ENCODE measurements at places on chromosomes 2 and 18.

GRCh38 chr2:8490166-8490721, 191.6 kb upstream of the ID2 start:
- no peak for DNase-seq

- no peak for DNase-seq
Observed at GRCh38 chr18:70107091-70107490, 98.4 kb downstream of the RTTN start.

DNA sequence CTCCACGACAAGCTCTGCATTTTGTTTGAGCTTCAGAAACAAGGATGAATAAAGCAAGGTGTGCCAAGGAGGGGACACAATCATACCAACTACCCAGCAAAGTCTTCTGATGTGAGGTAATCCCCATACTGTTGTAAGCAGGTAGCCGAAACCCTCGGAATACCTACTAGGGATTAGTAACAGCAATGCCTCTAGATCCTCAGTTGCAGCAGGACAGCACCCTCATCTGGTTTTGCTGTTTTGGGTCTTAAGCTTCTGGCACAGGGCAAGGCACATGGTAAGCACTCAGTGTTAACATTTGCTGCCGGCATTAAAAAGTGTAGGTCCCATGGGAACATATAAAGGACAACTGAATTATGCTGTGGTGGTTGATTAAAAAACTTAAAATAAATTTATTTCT, 16.0 kb upstream of the LINC00305 start:
- DNase-seq = no peak

DNA sequence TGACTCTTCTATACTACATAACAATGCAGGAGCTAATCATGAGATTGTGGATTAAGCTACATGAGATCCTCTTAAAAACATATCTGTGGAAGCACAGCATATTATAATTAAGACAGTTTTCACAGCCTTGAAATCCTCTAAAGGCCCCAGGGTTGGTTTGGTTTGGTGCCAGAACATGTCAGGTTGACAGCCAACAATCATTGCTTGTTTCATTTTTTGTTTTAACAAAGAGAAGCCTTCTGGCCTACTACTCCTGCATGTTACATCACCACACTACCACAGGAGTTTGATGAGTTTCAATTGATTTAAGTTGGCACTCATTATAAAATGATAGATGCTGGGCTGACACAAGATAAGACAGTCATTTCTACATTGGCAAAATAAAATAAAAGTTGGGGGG, 255.9 kb upstream of the ERBB4 start:
- no peak for DNase-seq

DNA sequence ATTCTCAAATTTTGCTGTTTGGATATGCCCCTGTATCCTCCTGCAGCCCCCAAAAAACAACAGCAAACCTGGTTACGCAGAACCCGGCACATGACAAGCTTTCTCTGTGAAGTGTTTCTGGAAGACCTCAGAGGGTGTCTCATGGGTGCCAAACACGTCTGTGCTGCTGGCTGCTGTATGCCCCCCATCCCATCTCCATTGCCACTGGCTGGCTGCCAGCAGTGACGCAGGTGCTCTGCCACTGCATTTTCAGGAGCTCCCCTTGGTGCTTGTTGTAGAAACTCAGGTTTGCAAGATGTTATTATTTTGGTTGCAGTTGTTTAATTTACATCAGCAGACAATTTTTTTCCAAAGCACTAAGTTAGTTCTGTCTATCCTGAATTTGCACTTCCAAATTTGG, 166.4 kb upstream of the FANCL start:
- DNase-seq = no peak

DNA sequence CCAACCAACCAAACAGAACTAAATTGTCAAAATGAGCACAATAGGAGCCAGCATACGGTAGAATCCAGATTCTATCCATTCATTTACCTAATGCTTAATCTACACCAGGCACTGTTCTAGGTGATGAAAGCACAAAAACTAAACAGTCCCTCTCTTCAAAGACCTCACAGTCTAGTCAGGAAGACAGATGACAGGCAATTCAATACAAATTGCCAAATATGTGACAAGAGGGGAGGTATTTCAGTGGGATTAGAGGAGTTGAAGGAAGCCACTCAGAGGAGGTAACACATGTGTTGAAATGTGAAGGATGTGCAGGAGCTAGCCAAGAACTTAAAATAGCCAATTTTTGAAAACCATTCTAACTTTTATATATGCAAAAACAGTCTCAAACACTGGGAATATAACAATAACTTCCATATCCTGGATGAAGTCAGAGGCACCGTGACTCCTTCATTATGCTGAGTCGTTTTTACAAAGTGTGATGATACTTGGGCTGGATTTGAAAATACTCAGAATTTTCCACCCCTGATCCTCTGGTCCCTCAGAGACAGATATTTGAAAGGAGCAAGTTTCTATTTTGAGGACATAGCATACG, 204.9 kb downstream of the PID1 start:
- DNase-seq = no peak

GRCh38 chr18:10049747-10050146, 135.9 kb downstream of the VAPA start:
- DNase-seq = no peak

DNA sequence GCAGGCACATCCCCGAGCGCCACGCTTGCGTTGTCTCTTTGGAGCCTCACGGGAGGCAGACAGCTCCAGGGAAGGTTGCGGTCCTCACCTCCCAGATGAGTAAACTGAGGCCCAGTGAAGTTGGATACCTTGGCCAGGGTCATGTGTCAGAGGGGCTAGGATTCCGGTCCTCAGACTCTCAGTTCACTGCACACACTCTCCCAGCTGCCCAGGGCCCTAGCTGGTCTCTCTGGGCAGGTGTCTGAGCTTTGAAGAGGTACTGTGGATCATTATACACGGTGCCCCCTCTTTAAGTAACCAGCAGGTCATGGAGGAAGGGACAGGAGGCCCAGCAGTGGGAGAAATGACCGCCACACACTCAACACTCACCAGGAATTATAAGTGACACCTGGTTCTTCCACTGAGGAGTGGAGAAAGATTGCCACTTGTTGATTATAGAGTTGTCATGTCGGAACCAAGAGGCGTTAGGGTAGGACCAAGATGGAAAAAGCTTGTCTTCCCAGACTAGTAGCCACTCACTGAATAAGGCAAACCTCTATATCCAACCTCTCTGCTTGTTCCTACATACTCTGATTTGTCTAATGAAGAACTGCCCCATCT, 588 bp downstream of the TMEM214 start:
- DNase-seq = no peak

DNA sequence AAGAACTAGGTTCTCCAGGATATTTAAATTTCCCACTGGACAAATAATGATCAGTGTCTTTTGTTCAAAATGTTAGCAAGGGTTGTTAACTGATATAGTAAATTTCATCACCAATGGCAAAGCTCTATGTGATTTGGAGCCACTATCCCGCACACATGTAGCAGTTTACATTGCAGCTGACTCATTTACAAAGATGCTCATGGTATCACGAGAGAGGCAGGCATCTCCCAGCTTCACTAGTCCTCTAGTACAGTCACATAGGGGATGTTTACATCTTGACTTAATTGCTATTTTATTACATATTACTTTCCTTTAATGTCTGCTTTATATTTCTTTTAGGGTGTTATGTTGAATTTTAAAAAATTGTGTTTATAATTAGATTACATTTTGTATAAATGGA, 30.7 kb downstream of the KCNE4 start:
- DNase-seq = no peak

GRCh38 chr2:229033816-229034215, 237.3 kb downstream of the PID1 start:
- DNase-seq = no peak

GRCh38 chr2:127891811-127892210, 6.1 kb upstream of the AMMECR1L start:
- DNase-seq = no peak

- DNase-seq = peak; percentile 70
Observed at GRCh38 chr2:73963385-73964120, 21.2 kb upstream of the TET3 start.

DNA sequence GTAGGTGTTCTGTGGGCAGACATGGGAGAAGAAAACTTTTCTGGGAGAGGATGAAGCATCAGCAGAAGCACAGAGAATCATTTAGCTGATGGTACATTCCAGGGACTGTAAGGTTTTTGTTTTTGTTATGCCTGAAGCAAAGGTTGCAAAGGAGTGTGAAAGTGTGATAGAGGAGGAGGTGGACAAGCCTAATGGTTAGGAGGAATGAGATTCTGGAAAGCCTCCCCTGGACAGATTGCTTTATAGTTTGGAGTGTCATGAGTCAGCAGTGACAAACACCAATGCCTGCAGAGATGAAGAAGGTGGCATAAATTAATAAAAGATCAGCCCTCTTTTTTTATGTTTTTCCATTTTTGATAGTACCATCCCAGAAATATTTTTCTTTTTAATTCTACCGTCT, 171.6 kb upstream of the BOD1L2 start:
- DNase-seq = no peak

DNA sequence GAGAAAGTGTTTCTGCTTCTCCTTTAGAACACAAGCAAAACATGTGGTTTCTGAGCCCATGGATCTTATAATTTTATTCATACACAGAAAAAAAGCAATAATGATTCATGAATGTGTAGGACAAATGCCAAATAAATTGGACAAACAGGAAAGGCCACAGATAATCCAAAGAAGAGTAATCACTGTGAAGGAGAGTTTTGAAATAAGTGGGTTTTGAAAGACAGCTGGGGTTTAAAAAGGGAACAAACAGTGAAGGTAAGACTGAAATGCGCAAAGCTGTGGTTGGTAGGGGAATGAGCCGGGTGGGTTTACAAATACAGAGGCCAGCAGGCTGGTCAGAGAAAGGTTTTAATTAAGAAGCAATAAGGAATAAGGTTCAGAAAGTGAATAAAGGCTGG, 50.0 kb upstream of the MBOAT2 start:
- no peak for DNase-seq

- DNase-seq = peak; percentile 15
Observed at GRCh38 chr2:75465317-75465984, 95.3 kb downstream of the EVA1A start.

DNA sequence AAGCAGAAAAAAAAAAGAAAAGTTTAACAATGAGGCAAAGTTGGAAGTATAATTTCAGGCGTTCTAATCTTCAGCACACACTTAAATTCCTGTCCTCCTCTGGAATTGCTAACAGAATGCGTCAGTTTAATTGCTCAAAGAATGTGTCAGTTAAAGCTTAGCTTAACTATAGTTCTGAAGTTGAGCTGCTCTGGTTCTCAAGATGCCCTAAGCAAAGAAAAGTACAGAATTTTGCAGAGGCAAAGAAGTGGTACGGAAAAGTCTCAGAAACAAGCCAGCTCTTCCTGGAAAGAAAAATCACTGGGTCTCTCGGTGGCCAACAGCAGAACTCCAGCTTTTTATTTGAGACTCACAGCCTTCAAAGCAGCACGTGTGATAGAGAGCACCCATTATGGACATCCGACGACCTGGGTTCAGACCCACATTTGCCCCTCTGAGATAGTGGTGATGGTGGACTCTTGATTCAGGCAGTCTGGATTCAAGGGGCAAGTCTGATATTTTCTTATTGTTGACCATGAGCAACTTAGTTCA, 22.2 kb upstream of the MYO3B start:
- DNase-seq = no peak

- no peak for DNase-seq
Observed at GRCh38 chr2:216146573-216146972, 37.4 kb downstream of the XRCC5 start.

DNA sequence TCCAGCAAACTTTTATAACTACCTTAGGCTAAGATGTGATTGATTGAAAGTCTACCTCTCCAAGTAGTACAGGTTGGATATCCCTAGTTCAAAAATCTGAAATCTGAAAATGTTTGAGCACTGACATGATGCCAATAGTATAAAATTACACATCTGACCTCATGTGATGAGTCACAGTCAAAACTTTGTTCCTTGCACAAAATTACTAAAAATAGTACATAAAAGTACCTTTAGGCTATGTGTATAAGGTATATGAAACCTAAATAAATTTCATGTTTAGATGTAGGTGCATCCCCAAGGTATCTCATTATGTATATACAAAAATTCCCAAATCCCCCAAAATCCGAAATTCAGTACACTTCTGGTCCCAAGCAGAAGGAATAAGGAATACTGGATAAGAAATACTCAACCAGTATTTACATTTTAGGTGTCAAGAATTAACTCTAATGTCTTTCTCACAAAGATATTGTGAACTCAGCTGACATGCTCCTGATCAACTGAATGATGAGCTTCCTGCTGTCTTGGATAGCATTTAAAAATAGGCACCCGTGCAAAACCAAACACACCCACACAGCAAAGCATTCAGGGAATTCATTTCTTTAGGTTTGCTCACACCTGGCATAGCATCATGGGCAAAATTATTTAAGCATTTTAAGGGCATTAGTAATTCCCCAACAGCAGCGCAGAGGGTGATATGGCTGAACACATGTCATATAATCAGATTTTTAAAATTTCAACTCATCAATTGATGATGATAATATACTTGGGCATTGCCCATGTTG, 497.4 kb upstream of the MEIS1 start:
- DNase-seq = no peak

- DNase-seq = no peak
Observed at GRCh38 chr2:207257251-207258250, 91.8 kb upstream of the KLF7 start.

- DNase-seq = peak; percentile 61
Observed at GRCh38 chr2:9655441-9656269, 24.9 kb upstream of the YWHAQ start.

- no peak for DNase-seq
Observed at GRCh38 chr18:30925795-30926194, 116.7 kb downstream of the DSC3 start.

DNA sequence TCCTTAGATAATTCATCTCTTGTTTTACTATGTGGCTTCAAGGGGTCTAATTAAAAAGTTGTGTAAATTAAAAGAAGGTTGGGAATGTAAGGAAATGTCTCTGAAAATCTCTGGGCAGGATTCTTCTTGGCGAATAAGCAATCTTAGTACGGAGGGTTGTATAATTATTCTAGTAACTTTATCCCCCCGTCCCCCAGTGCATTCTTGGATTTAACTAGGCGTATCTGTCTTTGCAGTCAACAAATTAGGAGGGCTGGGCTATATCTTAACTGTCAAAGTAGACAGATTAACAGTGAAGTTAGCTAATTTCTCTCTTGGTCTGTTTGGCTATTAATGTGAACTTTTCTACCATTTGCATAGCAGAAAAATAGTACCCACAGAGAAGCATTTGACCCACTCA, 329.8 kb upstream of the THUMPD2 start:
- no peak for DNase-seq

- DNase-seq = no peak
Observed at GRCh38 chr2:175567435-175568061, 386.0 kb upstream of the ATP5MC3 start.

DNA sequence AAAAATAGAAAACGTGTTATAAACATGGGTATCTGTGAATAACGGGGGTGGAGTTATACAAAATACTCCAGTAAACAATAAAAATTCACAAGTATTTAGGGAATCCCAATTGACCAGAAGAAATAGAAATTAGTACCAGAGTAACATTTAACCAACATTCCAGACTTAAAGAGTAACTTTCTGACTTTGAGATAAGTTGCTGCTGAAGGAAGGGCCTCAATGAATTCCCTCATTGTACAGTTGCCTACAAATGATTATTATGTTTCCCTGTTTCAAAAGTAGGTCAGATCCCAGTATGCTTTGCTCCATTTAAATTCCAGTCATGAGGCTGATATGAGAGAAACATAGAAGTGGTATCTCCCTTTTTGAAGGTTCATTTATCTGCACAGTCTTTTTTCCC, 88.3 kb upstream of the KCNH7 start:
- DNase-seq = no peak

Data from activated naive CD4-positive, alpha-beta T cell treated with anti-CD3 and anti-CD28 coated beads for 36 hours (primary cell).